NCI-H774 (cell line): ENCODE measurements at places on chromosomes 2 and 18.

- no peak for DNase-seq
Measured at GRCh38 chr2:186641807-186642321, 52.0 kb upstream of the FAM171B start.

DNA sequence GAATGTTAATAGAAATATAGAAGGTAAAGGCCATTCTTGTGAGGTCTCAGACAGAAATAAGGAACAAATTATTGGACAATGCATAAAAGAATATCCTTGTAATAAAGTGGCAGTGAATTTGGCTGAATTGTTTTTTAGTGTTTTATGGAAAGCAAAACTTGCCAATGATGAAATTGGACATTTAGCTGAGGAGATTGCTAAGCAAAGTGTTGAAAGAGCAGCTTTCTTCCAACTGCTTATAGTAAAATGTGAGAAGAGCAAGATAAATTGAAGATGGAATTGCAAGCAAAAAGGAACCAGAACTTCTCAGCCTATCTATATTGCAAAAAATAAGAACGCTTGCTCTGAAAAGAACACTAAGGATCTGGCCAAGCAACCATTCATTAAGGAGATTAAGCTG, 245.7 kb downstream of the MREG start:
- no peak for DNase-seq

DNA sequence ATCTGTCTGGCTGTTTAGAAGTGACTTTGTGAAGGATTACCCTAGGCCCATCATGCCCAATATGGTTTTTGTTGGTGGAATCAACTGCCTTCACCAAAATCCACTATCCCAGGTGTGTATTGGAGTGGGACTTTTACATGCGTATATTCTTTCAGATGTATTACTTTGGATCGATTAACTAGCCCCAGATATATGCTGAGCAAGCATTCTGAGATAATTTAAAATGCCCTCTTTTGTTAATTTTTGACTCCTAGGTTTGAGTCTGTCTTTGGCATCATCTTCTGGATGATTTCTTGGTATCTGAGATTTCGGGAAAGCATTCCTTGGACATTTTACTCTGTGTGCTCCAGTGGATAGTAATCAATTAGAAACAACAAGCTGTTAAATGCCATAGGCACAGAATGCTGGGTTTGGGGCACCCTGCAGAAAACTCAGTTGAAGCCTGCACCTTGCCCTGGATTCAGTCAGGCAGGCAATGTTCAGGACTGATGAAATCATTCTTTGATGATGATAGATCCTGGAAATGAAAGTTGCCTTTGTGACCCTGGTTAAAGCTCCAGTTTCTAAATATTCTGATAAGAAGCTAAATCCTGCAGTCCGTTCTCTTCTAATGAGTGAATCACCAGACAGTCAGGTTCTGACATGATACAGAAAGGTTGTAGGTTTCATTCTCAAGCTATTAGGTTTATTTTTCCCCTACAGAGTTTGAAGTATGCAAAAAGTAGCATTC, 1.1 kb downstream of the UGT1A1 start:
- no peak for DNase-seq

DNA sequence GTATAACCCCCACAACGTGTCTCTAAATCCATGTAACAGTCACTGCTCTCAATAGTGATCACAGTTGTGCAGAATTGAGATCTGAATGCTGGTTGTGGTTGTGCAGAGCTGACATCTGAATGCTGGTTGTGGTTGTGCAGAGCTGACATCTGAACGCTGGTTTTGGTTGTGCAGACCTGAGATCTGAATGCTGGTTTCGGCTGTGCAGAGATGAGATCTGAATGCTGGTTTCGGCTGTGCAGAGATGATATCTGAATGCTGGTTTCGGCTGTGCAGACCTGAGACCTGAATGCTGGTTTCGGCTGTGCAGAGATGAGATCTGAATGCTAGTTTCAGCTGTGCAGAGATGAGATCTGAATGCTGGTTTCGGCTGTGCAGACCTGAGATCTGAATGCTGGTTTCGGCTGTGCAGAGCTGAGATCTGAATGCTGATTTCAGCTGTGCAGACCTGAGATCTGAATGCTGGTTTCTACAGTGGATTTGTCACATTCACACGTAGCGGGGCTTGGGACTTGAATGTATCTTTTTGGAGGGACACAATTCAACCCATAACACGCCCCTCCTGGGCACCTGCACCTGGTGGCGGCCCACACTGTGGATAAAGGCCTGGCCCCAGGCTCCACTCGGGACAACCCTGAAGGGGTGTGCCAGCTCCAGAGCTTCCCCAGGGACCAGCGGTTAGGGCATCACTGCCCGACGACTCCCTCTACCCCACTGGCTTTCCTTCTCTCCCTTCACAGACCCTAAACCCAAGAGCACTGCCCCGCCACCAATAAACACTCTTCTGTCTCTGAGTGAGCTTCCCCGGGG, 51.1 kb upstream of the SLC66A3 start:
- DNase-seq = no peak

DNA sequence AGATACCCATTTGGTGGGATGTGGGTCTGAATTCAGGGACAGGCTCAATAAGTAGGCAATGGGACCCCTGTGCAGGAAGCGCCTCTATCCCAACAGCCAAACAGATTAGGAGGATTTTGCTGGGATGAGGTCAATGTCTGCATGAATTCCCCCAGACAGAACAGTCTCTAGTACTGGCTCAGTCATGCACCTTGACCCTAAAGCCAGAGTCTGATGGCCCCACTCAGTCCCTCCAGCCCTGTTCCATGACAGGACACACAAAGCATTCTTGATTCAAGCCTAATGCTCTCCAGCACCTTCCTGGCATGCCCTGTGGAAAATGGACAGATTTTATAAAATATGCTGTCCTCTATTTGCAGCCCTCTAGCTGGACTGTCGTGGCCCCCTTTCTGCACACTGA, 49.8 kb upstream of the RAB6D start:
- DNase-seq = no peak
